Glutamatergic neuron (in vitro differentiated cells): ENCODE measurements at places on chromosomes 16 and 17. TPM values are rescaled to one million over a fixed set of nuclear protein-coding genes. Genes with fewer than 3 reads are reported as not detected.

DNA sequence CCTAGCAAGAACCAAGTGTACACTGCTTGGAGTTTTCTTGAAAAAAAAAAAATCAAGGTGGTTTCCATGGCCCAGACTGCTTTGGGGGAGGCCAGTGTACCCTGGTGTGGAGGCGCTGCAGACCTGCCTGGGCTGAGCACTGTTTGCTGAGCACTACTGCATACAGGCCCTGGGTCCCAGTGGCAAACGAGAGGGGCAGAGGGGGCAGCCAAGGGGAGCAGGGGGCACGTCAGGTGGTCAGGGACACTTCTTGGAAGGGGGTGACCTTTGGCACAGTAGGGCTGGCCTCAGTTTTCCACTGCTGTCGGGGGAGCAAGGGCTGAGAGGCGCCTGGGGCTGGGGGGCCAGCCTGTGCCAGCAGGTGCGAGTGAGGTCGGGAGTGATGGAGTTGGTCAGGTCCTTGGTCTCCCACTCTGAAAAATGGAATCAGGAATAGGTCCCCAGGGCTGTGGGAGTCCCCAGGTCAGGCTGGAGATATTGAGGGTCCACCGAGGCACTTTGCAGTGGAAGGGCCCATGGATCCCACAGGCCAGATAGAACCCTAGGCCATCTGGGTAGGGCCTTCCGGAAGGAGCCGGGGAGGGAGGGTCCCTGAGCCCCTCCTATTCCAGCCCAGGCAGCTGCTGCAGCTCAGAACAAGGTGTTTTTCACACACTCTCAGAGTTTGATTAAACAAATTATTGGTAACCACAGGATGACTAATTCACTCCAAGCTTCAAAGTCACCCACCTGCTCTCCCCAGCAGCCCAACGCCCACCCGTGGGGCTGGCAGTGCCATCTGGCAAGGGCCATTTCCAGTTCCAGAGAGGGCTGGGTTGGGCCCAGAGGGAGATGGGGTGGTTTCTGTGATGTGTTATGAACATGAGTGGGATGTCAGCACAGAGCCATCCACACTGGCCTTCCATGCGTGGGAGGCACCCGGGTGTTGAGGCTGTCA, 3.5 kb downstream of the ZFPM1 start:
- DNase-seq, result no peak

DNA sequence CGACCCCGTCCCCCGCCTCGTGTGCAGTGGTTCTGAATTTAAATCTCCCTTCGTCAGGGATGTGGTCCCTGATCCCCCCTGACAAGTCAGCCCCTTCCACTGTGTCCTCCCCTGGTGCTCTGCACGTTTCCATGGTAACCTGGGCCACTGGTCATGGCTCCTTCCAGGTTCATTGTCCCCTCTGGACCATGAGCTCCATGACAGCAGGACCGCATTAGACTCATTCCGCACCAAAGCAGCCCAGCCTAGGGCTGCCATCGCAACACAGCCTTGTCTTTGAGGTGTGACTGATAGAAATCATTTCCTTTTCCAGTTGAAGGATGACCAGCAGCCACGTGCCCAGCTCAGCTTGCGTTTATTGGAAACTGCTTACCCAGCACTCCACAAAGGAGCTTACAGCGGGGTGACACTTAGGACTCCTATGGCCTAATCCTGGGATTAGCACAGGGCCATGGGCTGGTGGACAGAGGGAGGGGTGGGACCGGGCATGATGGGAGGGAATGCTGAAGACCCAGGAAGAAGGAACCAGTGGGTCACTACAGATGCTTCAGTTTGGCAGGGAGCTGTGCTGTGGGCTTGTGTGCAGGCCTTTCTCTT, 7.6 kb downstream of the RCVRN start:
- DNase-seq, result no peak

DNA sequence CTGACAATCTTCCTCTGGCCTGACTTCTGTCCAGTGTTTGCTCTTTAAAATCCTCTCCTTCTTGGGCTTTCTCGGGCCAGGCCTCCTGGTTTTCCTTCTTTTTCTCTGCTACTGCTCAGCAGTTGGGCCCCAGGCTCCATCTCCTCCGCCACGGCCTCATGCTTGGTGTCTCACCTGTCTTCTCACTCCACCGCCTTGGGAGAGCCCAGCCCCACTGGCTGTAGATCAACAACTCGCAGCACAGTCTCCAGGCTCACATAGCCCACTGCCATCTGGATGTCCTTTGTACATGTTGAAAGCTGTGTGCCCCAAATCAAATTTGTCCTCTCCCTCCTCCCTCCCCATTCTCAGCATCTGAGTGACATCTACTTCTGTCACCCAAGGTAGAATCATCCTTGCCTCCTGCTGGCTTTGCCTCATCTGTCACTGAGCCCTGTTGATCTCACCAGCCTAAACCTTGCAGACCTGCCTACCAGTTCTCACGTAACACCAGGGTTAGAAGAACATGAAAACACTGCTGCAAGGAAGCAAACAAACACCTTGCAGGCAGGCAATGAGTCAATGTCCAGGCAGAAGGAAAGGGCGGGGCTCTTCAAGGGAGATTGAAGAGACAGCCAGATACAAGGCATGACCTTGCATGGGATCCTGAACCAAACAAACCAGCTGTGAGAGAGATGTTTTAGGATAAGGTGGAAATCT, 103.2 kb upstream of the SMURF2 start:
- DNase-seq, result no peak

Gene MEIOC
- total RNA-seq, result not detected
